ENCODE measurements at places on chromosomes 1 and 21. TPM values are rescaled to one million over a fixed set of nuclear protein-coding genes. Genes with fewer than 3 reads are reported as not detected.

Gene PBX1
- 54.5 TPM for polyA plus RNA-seq

Gene RBM11
- polyA plus RNA-seq = 2.6 TPM

DNA sequence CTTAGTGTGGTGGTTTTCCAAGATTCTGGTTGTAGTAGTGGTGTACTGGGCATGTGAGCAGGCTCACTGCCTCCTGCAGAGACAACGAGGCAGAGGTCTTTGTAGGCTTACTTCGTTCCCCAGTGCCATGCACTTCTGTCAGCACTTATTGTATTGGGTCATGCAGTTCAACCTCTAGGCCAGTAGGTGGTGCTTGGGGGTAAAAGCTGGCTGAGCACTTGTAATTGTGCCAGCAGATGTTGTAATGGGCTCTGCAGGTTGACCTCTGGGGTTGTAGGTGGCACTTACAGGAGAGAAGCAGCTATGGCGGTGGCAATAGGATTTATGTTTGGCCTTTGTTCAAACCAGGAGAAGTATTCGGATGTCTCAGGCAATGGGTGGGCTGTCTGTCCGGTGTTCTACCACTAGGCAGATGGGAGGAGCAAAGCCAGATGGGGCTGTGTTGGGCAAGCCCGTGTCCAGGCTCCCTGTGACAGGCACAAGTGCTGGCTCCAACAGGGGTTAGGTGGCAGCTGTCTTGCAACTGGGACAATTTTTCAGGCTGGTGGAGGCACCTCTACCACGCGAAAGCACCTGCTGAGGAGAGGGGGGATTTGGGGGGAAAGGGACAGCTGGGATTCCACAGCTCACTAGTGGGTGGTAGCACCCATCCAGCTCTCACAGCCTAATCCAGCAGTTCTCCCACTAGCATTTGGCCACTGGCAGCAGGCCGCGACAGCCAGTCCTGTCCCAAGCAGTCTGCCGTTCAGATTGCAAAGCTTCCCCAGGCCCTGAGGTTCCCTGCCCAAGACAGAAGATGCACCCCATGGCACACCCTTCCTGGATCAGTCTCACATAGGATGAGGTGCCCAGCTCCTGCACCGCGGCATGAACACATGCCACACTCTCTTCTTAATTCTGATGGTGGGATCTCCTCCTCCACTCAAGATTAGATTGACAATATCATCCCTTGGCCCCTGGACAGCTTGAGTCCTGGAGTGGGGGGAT lies 274.5 kb downstream of the CTH start:
- peak; percentile 78 for DNase-seq

- DNase-seq = no peak
Observed at GRCh38 chr21:46207006-46207919, 21.3 kb downstream of the LSS start.

GRCh38 chr1:147750618-147751217 lies 9.7 kb downstream of the GJA5 start:
- DNase-seq = no peak

DNA sequence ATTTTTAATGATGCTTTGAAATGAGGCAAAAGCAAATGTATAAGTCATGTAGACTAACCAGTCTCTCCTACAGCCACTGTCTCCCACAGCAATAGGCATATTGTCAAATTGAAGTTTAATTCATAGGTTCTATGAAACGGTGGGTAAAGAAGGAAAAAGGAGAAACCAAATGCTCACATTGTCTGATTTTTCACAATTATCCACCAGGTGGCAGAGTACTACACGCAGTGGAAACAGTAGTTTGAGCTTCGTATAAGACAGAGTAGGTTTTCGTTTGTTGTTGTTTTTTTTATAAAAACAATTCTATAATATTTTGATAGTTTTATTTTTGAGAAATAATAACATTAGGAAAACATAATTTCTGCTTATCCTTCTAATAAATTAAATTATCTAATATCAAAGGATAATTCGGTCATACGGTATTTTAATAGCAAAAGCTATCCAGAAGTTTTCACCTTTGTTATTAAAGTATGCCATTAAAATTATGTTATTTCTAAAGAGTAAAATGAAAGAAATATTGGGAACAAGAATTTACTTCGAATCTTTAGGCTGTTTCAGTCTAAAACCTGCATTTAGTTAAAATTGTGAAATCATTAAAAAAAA lies 39.1 kb downstream of the TYW3 start:
- DNase-seq = peak; percentile 65

Data from cardiac muscle cell (in vitro differentiated cells and primary cell).